GM23338 (cell line): ENCODE measurements at places on chromosomes 1 and 21. TPM values are rescaled to one million over a fixed set of nuclear protein-coding genes. Genes with fewer than 3 reads are reported as not detected.

- DNase-seq, result peak; percentile 4
These were observed 1166.6 kb upstream of the ADGRL2 start for GRCh38 chr1:80633947-80634706.

DNA sequence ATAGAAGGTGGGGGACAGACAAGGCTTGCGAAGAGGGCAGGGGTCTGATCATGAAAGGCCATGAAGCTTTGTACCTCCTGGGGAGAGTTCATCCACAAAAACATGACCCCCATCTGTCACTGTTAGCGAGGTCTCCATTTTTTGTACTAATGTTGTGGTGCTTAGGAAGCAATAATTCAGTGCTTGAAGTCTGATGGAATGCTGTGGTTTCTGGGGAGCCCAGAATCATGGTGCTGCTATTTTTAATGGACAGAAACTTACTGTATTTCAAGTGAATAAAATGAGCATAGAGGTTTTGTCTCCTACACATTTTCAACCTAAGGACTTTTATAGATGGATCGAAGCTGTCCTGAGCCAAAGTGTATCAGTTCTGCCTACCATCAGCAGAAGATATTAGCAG, 28.2 kb upstream of the RGL1 start:
- DNase-seq, result no peak

DNA sequence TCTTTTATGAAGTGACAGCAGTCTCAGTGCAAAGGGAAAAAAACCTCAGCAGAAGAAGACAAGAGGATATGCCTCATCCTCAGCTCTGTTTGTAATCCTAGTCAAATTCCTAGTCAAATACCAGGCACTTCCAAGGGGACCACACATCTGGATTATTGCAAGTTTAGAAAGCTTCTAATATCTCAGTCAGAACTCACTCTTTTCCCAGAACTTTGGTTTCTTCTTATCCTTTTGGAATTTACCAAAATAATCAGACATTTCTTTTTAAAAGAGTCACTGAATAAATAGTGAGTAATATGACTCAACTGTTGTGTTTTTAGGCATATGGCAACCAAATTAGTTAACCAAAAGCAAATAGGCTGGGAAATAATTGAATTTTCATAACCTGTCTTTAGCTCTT, 47.8 kb downstream of the PRRX1 start:
- DNase-seq, result no peak

DNA sequence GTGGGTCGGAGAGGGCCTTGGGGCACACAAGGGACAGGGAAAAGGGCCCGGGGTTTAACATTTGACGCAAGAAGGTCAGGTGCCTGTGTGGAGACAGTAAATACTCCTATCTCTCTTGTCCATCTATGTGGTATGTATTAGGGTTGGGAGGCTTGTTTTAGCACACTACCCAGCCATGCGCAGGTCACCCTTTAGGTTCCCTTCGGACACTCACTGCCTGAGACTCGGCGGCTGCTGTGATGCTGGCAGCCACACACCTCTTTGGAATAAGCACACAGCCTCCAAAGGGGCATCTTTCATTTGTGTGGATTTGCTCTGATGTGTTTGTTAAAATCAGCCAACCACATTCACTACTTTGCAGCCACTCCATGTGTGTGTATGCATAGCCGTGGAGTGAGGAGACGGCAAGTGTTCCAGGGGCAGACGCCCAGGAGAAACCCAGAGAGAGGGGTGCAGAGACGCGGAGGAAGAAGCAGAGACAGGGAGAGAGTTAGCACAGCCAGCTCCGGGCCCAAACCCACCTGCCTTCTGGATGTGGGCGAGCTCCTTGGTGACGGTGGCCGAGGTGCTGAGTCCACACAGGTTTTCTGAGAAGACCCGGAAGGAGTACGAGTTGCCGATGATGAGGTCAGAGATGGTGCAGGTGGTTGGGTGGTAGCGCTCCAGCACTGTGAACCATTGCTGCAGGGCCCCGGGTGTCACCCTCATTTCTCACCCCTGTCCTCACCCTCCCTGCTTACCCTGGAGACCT, 5.7 kb downstream of the MYBPH start:
- no peak for DNase-seq

DNA sequence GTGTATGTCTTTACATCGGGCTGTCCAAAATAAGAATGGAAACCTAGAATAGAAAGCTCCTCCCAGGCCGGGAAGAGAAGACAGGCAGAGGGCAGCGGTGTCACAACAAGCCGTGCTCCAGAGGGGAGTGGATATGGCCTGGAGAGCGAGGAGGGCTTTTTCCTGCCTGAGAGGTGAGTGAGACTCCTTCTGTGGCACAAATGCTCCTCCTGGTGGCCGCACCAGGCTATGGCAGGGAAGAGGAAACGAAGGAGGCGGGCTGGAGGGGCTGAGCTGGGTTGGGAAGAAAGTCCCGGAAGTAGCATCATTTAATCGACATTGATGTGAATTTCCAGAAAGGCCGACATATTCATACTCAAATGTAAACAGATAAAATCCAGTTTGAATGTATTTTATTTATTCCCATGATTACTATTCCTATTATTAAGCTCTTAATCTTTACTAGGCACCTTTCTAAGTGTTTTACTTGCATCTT, 54.7 kb downstream of the MEF2D start:
- peak; percentile 93 for DNase-seq

DNA sequence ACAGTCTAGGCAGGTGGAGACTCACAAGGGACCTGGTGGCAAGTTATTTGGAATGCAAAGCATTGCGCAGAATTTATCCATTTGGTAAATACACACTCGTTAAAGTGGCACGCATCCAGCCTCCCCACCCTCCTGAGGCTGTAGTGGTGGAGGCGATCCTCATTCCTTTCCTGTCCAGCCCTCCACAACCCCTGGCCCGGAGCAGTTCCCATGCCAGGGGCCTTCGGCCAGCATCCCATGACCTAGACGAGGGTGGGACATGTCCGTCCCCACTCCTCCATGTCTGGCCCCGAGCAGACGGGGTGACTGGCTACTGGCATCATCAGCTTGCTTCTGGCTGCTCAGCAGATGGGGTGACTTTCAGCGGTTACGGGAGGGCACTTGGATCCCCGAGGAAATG, 281.5 kb upstream of the VAMP3 start:
- DNase-seq, result no peak

- no peak for DNase-seq
These were observed 910 bp upstream of the RERE start for GRCh38 chr1:8818325-8818775.

DNA sequence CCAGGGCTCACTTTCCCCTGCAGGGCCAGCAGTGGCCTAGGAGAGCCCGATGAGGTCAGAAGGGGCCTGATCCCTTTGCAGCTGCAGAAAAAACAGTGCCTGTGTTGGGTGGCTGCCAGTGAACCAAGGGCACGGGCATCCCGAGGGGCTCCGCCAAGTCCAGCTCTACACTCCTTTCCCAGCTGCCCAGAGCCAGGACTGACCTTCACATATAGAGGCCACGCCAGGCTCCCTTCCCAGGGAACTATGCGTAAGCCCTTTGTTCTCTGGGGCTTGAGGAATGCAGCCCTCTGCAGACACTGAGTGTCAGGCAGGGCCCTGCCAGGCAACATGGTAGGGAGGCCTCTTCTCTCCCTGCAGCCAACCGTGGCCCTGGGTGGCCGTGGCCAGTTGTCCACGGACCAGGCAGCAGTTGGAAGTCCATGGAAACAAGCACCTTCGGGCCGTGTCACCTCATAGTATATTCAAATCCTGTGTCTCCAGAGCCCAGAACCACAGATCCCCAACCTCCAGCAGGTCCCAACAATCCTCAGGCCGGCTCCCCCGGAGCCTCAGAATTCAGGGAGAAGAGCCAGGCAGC, 194.0 kb downstream of the NPHP4 start:
- no peak for DNase-seq

DNA sequence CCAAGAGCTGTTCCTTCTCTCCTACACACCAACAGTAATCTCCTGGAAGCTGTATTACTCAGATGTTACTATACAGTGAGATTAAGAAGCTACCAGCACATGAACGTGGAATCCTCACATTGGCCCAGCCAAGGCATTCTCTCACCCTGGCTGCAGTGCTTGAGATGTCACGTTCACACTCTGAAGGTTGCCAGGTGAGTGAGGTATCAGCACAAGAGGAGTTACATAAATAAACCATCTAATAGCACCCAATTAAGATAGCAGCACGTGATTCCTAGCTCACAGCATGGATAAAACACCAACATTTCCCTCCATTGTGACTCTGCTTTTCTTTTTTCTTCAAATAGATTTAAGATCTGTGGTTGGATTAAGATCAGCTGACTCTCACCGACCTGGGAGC, 182.8 kb downstream of the PLPP3 start:
- no peak for DNase-seq

INSRR gene
- not detected in 2 replicates for total RNA-seq

LENEP gene
- total RNA-seq, result 1.5 and 1.6 TPM in 2 replicates

WDR64 gene
- total RNA-seq, result not detected in 2 replicates

TAF1A gene
- 13.3 and 16.3 TPM in 2 replicates for total RNA-seq

GFI1 gene
- 0.21 TPM in 1 of 2 replicates, not detected in the other for total RNA-seq

RAD54L gene
- 32.5 and 48.1 TPM in 2 replicates for total RNA-seq
